ENCODE measurements at places on chromosomes 5 and 9.

- no peak for DNase-seq
Measured at GRCh38 chr9:70679845-70680244, 265.4 kb upstream of the KLF9 start.

- no peak for DNase-seq
Measured at GRCh38 chr5:113382731-113383130, 52.1 kb downstream of the TSSK1B start.

- no peak for DNase-seq
Measured at GRCh38 chr5:19258686-19259085, 729.3 kb downstream of the CDH18 start.

DNA sequence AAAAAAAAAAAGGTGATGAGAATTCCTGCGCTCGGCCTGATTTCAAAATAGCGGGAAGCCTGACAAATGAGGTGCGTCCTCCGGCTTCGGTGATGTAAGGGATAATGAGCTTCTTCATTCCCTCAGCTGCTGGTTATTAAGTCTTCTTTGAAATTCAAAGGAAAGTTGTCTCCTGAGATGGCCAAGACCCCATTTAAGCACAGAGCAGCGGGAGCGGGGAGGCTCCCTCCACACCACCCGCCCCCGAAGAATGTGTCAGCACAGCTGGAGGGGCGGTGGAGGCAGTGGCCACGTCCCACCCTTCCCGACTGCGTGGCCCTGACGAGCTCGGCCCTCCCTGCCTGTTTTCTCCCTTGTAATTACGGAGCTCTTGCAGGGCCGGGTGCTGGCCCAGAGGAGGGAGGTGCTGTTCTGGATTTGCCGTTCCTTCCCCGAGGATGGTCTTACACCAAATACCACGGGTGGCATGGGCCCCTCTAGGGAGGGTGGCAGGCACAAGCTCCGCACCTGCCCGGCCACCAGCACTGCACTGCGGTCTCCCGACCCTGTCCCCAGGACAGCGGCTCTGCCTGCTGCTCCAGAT is 31.0 kb downstream of the SLC9A3 start:
- no peak for DNase-seq

DNA sequence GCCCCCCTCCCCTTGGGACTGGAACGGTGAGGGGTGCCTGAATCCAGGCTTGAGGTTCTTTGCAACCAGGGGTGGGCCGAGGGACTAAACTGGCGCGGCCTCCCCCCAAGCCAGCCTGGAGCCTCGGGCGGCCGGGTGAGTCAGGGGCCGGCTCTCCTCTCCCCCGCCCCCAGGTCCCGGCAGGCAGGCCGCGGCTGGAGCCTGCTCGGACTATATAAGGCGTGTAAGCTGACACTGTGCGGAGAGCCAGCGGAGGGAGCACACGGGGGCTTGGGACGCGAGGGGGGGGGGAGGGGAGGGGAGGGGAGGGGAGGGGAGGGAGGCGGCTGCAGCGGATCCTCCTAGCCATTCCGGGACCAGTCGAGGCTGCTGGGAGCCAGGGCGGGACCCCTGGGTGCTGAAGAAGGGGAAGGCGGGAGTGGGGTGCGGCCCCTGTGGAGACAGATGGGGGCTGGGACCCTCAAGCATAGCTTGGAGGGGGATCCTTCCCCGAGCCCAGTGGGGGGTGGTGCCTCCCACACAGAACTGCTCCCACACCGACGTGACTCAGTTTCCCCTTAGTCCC is 595 bp downstream of the PDLIM7 start:
- DNase-seq: no peak

DNA sequence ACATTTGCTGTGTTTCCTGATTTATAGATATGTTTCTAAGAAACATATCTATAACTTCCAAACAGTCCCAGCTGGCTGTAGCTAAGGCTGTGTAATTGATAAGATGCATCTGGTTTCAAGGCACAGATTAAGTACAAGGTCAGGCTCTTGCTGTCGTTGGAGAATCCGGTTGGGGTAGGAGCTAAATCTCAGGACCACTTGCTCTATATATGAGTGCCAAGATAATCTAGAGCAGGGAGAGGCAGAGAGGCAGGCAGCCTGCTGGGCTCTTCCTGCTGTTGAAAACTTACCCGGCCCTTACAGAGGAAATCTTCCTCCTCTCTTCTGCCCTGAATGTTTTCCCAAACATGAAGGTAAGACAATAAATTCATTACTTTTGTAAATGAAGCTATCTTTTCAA is at the start of gene C7:
Gene C7, plus strand, starts transcription at position 234 of the 400 bp plus-strand sequence. Its CDS starts 114 bp downstream, at position 348.
- no peak for DNase-seq

GRCh38 chr9:122144836-122145591 is 14.6 kb downstream of the NDUFA8 start:
- DNase-seq: no peak

- no peak for DNase-seq
Measured at GRCh38 chr5:145157841-145158240, 677.3 kb downstream of the PRELID2 start.

GRCh38 chr5:75236322-75237316 is at the start of gene ANKRD31:
ANKRD31 (minus strand) TSS chr5:75236878; CDS start chr5:75236686, 192 bp downstream.
- DNase-seq: peak; percentile 87

DNA sequence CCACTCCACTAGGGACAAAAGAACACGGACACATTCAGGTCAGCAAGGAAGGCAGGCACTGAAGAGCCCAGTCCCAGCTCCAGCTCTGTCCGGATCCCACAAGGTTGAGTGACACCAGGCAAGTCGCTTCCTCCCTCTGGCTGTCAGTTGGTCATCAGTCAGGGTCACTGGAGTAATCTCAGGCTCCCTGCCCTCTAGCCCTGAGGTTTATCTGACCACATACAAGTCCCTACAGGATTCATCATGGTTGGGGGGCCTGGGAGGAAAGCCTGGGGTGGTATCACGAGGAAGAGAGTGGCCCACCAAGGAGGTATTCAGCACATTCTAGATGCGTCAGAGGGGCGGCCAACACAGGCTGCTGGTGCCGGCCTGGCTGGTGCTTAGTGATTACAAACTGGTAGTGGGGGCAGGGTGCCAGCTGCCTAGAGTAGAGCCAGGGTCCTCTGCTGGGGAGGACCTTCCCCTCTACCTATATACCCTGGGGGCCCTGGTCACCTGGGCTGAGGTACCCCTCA is 81.5 kb downstream of the SHB start:
- DNase-seq: no peak

- DNase-seq: no peak
Measured at GRCh38 chr5:88503041-88503345, 234.3 kb upstream of the TMEM161B start.

- DNase-seq: no peak
Measured at GRCh38 chr9:74431467-74431866, 65.7 kb upstream of the RORB start.

- no peak for DNase-seq
Measured at GRCh38 chr9:107782381-107782780, 292.8 kb upstream of the KLF4 start.

DNA sequence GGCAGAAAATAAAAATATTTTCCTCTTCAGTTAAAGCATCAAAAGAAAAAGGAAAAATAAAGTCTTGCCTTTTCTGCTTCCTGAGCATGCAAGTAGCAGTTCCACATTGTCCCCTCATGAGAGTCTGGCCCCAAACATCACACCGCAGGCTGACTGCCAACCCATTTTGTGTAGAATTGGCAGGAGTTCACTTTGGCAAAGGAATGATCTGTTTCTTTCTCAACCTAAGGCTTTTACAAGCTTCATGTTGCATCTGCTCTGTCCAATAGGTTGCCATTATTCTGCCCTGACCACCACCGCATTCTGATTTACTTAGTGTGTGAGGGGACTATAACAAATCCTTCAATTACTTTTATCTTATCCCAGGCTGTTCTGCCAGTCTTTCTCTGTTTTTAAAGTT is 249.5 kb downstream of the ISL1 start:
- no peak for DNase-seq

DNA sequence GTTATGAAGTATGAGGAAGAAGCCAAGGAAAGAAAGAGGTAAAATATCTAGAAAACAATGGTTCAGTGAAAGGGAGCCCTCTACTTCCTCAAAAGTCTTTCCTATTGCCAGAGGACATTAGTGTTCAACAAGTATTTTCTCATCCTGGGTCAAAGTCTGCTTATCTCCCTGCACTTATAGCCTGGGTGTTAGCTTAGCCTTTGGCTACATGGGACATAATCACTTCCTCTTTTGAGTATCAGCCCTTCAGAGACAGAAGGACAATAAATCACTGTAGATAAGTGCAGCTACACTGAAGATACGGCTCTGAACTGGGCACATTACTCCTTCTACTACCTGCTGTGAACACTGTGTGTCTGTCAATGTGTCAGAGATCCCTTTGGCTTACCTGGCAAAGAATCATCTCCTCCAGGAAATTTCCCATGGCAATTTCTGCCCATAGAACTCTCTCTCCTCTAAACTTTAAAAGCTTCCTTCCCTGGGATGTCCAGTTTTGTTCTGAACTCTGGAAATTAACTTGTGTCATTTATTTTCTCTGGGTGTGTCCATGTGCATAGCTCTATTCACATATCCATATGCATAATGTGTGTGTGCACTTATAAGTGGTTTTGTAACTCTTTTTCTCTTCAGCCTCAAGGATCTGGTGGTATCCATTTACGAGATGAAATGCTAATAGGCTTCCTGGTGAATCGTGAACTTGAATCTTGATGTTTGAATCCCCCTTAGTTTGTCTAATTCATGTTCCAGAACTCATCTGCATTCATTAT is 30.0 kb upstream of the RECK start:
- DNase-seq: no peak

GRCh38 chr9:99160173-99160572 is 55.3 kb downstream of the TGFBR1 start:
- no peak for DNase-seq

DNA sequence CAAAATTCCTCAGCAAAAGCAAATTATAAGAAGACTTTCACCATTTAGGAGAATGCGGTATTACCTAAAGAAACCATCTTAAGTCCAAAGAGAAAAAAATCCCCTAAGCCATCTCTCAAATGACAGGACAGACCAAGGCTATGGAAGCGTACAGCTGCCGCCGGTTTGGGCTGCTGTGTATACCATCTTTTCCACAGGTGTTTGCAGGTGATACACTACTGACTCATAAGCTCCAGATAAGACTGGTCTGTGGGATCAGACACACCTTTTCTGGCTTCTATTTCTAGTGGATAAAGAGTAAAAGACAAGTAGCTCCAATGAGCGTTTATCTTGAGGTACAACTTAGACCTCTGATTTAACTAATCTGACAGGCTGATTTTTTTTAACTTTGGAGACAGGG is 7.7 kb downstream of the CDKN2AIPNL start:
- DNase-seq: no peak

GRCh38 chr9:133031496-133031911 is 707 bp downstream of the GTF3C5 start:
- DNase-seq: no peak

DNA sequence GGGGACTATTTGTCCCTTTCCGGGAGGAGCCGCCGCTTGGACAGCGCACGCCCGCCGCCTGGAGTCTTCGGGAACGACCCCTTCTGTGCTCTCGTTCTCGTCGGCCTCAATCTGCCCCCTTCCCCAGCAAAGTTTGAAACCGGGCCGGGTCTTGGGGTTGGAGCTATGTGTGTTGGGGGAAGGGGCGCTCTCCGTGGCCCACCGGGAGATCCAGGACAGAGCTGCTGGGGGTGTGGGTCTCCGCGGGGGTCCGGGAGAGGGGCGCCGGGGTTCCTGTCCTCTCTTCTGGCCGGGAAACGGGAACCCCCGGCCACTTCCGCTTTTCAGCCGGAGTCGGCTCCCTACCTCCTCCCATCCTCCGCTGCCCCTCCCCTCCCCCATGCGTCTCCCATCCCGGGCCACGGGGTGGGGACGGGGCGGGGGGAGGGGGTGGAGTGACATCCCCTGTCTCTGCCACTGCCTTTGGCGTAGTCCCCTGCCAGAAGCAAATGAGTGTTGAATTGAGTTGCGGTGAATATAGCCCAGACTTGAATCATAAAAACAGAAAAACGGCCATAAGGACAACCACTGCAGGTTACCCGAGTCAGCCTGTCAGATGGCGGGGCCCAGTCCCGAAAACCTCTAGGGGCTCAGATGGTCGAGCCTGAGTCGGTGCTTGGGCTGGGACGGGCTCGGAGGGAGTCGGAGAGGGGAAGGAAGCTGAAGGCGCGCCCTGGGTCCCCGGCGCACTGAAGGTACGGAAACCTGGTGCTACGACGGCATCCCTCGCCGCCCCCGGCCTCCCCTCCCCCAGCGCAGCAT is 1.1 kb downstream of the CPLX2 start:
- DNase-seq: no peak

GRCh38 chr9:110897943-110898342 is 140.3 kb downstream of the LPAR1 start:
- DNase-seq: no peak

- DNase-seq: no peak
Measured at GRCh38 chr5:67371924-67372323, 175.3 kb upstream of the CD180 start.

DNA sequence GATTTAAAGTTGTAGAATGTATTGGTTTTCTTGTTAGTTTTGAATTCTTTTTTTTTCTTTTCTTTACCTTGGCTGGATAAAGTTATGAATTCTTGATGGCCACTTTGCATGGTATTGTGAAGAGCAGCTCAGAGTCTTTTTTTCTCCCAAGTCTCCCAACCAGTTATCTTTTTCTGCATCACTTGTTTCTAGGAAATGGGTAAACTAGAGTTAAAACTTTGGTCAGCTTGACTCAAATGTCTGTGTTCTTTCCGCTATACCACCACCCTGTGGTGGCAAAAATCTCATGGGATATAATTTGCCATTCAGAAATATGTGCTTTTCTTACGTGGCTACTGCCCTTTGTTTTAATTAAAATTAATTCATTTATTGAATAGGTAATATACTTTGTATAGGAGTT is 113.2 kb downstream of the UNC13B start:
- no peak for DNase-seq

DNA sequence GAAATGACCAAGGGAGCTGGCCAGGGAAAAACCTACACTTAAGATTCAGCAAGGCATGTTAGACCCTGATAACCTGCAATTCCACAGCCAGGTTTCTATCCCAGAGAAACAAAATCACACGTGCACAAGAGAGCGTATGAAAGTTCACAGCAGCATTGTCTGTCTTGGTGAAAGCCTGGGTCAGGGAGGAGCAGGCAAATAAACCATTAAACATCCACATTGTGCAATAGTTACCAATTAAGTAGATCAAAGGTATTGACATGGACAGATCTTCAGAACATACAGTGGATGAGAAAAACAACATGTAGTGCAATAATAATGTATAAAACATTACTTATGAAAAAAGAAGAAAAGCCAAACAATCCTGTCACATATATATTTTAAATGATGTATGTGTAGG is 15.9 kb upstream of the GPX3 start:
- DNase-seq: no peak

DNA sequence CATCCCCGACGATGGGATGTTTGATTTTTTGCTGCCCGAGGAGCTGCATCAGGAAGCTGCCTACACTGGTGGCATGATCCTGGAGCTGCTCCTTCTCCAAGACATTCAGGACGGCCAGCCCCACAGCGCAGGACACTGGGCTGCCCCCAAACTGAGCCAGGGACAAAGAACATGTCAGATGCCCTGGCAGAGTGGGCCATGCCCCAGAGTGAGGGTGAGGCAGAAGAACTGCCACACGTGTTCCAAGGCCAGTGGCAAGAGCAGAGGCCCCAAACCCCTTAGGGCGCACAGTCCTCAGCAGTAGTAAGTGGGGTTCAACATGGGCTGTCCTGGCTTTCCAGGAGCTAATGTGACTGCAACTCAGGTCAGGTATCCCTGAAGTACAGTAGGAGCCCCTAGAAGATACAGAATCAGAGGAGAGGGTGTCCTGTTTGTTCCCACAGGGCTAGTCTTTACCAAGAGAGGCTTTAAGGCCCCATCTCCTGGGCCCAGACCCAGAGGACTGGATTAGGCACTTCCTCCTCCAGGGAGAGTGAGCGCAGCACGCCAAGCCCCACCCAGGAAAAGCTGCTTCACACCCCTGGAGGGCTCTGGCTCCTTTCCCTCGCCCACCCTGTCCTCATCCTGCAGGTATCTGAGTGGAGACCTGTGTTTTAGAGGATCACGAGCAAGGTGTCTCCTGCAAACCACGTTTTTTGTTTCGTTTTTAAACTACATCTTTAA is 11.1 kb downstream of the HNRNPAB start:
- no peak for DNase-seq
